ENCODE measurements at places on chromosomes 5 and 9.

GRCh38 chr9:93452710-93453046, 703 bp downstream of the FAM120AOS start:
- no peak for DNase-seq

DNA sequence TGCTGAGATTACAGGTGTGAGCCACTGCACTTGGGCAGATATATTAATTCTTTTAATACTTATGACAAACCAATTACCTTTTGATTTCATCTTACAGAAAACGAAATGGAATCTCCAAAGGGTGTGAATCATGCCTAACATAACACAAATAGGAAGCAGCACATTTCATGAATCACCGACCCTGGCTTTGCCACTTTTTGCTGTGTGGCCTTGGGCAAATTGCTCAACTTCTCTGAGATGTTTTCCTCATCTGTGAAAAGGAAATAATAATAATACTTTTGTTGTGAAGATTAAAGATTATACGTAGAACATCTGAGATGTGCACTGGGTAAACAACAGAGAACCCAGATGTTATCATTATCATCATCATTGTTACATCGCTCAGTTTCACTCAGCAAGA, 50.7 kb upstream of the FREM1 start:
- DNase-seq = no peak

DNA sequence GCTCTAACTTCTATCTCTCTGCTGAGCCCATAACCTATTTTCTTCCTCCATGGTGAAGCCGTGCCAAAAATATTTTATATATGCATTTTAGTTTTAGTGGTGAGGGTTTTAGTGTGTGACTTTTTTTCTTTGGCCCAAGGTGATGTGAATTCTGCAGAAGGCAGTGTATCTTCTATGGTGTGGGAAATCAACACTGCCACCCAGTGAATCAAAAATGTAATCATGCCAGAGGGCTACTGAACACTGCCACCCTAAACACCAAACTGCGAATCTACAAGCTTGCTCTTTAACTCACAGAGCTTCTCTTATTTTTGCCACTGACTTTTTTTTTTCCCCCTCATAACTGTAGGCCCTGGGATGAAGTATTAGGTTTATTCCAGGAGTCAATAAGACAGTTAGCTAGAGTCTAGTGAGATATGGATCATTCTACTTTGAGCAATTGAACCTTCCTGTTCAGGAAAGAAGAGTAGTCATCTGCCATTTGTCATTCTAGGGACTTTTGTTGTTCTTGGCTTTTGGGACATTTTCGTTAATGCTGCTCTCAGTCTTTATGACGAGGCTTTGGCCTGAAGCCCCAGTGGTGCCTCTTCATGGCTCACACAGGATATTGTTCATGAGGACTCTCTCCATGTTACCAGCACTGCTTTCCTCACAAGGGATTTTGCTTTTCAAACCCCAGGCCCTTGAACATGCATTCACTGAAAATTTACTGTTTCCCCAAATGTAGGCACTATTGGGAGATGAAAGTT, 53.1 kb downstream of the C7 start:
- no peak for DNase-seq

- DNase-seq = no peak
Measured at GRCh38 chr5:109945097-109945678, 255.5 kb downstream of the MAN2A1 start.

DNA sequence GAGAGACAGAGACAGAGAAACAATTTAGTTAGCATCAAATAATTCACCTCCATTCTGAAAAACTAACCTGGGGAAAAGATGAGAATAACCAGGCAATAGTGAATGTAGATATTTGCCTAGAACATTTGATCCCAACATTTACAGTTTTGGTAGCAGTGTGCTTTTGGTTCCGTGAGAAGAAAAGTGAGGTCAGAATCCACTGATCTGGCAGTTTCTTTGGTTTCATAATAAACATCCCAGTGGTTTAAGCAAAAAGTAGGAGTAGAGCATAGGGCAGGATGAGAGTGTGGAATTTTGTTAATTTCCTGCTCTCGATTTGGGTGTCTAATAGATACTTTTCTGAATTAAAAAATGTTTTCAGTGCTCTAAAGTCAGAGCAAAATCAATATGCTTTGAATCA, 887.0 kb downstream of the NR2F1-AS1 start:
- DNase-seq = no peak

DNA sequence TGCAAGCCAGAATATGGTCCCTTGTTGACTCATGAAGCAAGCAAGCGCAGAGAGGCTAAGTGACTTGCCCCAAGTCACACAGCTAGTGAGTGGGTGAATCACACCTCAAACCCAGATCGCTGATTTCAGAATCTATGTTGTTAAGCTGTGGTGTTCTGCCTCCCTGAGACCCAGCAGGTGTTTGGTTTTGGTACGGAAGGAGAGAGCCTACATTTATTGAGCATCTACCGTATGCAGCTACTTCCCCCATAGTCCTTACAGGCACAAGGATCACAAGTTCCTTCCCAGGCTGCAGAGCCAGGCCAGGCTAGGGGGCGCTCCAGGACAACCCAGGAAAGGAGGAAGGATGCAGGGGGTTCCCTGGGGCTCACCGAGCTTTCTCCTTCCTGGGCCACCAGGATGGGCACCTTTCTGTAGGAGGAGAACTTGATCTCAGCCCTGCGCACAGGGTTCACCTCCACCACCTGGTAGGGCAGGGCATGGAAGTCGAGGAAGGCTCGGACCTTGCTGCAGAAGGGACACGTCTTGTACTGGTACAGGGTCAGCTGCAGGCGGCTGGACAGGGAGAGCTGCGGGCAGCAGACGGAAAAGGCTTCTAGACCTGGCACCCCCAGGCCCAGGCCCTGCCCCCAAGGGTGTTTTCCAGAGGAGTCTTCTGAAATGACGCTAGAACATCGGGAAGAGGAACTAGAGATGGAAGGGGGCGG, 2.5 kb downstream of the PTGES2 start:
- no peak for DNase-seq

DNA sequence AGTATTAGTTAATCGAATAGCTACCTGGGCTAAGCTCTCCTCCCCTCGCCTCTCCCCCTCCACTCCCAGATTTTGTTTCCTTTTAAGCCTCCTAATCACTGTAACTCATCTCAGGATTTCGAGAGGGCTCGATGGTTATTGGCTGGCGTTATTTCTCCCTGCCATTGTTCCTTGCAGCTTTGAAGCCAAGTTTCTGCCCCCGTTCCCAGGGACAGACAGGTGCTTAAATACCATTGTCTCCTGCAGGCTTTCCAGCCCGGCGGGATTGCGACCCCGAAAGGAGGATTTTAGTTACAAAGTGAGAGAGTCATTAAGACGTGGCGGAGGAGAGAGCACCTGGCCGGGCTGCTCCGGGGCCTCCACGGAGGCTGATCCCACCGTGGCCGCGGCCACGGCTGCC, 46.2 kb downstream of the ASS1 start:
- DNase-seq = no peak

- DNase-seq = no peak
Measured at GRCh38 chr9:37290940-37291485, 131.5 kb upstream of the GRHPR start.

- DNase-seq = no peak
Measured at GRCh38 chr9:131530546-131530919, 530 bp downstream of the UCK1 start.

DNA sequence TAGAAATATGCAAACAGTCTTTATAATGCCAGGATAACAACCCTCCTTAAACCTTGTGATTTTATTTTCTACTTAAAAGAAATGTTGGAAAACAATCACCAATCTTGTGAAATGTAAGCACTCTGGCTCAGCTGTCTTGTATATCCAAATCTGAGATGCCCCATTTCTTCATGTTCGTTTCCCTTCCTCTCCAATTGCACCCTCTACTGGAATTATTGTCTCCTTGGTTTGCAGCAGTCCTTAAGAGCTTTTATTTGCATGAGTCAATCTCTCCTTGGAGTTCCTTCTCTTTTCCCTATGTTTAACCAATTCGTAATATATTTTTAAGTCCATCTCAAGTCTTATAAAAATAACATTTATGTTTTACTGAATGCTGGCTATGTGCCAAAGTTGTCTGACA, 362.0 kb upstream of the CDH10 start:
- no peak for DNase-seq

Measured in coronary artery (tissue), 2 donors.